ENCODE measurements at places on chromosomes 11 and 22. TPM values are rescaled to one million over a fixed set of nuclear protein-coding genes. Genes with fewer than 3 reads are reported as not detected.

- no peak for DNase-seq
Observed at GRCh38 chr22:35319244-35319985, 19.7 kb downstream of the TOM1 start.

DNA sequence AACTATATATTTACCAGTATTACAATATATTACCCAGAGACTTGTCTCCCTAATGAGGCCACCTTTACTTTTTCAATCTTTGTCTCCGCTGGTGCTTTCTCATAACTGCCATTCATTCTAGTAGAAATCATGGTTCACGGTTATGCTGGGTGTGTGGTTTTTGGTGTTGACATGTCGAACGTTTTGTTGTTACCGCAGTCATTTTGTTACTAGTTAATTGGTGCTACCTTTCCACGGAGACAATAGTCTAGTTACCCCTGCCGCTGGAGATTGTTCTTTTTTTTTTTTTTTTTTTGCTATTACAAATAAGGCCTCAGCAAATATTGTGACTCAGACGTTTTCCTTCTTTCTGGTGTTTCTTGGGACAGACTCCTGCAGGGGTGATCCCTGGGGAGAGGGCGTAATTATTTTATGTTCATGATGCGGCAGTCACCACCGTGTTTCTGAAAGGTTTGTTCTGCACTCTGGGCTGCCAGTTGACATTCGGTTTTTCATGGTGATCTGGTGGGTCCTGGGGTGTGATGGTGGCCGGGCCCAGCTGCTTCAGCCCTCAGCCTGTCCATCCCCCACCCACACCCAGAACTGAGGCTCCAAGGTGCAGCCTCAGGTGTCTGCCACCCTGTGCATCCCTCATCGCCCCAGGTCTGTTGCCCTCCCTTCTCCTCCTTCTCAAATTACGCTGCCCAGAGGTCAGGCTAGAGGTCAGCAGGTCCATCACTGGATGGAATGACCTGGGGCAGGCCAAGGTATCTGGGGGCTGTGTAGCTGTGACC, 28.6 kb downstream of the LRP5 start:
- DNase-seq: peak; percentile 23

DNA sequence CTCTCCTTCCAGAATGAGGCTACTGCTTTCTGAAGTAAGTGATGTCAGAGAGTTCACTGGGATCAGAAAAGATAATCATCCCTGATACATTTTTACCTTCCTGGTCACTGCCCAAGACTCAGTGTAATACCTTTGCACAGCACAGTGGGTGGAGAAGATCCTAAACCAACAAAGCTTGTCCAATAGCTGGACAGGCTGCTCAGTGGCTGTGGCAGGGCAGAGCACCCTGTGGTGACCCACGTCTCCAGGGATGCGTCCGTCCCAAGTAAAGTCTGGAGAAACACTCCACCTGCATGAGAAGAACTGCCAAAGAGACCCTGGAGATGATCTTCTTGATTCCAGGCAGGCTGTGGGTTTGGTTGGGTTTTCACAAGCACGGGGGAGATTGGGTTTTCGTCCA, 31.0 kb upstream of the TLCD5 start:
- DNase-seq: no peak

DNA sequence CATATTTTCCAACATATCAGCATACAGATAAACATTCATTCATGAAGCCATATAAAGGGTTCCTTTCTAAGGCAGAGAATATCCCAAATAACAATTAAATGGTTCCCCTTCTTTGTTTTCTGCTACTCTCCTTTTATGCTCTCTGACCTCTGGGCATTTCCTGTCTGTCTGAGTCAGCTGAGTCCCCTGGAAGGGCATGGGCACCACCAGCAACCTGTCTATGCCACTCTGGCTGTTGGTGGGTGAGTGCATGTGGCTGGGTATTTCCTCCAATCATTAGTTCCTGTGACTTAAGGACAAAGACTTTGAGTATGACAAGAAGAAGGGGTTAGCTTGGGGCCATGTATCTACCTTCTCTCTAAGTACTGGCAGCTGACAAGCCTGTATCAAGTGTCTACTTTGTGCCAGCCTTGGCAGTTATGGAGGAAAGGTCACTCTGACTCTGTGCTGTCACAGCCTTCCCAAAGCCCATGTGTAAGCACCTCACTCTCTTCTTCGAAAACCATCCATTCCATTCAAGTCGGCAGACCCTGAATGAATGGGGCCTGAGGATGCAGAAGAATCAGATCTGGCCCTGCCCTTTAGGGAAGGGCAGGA, 86.3 kb upstream of the PHOX2A start:
- DNase-seq: no peak

DNA sequence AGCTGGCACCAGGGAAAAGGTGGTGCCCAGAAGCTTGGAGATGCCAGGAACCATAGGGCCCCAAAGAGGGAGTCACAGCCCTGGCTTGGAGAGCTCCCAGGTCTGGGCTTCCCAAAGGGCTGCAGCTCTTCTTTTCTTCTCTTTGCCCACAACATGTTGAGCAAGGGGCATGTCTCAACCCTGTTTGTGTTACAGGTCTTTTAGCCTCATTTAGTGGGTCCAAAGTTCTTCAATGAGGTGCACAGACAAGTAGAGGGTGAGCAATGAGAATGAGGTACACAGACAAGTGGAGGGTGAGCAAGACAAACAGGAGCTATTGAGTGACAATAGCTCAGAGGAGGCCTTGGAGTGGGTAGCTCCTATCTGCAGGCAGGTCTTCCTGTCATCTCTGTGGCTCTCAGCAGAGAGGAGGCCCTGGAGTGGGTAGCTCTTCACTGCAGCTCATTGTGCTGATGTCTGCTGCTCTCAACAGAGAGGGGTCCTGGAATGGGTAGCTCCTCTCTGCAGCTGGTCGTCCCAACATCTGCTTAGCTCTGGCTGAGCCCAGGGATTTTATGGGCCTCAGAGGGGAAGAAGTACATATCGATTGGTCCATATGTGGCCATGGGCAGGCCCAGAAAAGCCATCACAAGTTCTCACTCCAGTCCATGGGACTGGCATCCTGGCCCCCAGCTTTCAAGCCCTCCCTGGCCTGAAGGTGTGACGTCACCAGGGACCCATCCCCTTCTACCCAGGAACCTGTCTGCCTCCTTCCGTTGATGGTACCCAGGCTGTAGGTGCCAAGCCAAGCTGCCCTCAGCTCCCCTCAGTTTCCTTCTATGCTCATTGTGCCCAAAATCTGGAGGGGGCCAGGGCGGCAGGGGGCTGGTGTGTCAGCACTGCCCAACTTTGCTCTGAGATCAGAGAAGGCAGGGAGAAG, 34.9 kb downstream of the WBP2NL start:
- DNase-seq: no peak

GRCh38 chr11:119585043-119585781, 143.8 kb downstream of the NECTIN1 start:
- no peak for DNase-seq

GRCh38 chr11:9524001-9524400, 49.5 kb upstream of the WEE1 start:
- no peak for DNase-seq

GRCh38 chr22:42892571-42893316, 35.7 kb upstream of the ARFGAP3 start:
- DNase-seq: no peak

- no peak for DNase-seq
Observed at GRCh38 chr22:49076300-49077035, 751.2 kb downstream of the BRD1 start.

DNA sequence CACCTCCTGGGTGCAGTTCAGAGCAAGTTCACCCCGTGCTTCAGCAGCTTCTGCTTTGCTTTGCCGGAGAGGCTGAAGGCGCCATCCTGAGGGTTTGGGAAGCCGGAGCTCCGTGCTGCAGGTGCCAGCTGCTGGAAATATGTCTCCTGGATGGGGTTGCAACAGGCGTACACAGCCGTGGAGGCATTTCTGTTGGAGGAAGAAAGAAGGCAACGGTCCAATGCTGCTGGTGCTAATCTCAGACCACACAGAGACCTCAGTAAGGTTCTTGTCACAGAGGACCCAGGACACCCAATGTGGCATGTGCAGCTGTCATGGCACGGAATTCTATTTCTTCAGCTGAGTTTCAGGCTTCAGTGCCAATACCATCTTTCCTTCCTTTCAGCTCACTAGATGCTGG, 24.2 kb downstream of the ASPHD2 start:
- DNase-seq: no peak

- DNase-seq: no peak
Observed at GRCh38 chr22:27381960-27382742, 419.4 kb downstream of the MN1 start.

DNA sequence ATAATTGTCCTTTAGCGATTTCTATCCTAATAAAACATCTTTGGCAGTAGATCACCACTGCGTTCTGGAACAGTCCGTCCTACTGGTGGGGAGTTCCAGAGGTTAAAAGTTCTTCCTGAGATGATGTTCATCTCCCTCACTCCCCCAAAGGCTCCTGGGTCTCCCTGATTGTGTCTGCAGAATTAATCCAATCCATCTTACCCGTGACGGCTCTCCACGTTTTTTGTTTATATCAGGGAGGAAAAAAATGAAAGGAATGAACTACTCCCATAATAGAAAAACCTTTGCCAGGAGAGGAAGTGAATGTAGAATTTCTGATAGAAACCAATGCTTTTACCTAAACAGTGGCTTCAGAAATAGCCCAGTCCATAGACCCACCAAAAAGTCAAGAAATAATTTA, 81.6 kb downstream of the LARGE1 start:
- no peak for DNase-seq

- no peak for DNase-seq
Observed at GRCh38 chr11:97033178-97033577, 643.4 kb downstream of the JRKL start.

The TTC9C gene
- total RNA-seq: 32.3 TPM

The ATP5MG gene
- total RNA-seq: 63.7 TPM

The FAM89B gene
- total RNA-seq: 12.2 TPM

The APOA5 gene
- total RNA-seq: not detected

The DNAJB7 gene
- total RNA-seq: not detected

The ART1 gene
- total RNA-seq: not detected

The APOA4 gene
- total RNA-seq: not detected

All from dermis microvascular lymphatic vessel endothelial cell (primary cell).